Transverse colon (tissue), 4 donors: ENCODE measurements at places on chromosomes 3 and 15. TPM values are rescaled to one million over a fixed set of nuclear protein-coding genes. Genes with fewer than 3 reads are reported as not detected.

GRCh38 chr3:194809382-194809781 lies 123.7 kb downstream of the FAM43A start:
- no peak for DNase-seq

GRCh38 chr3:68378631-68379030 lies 553.7 kb downstream of the TAFA4 start:
- no peak for DNase-seq

Gene FILIP1L
- 35.4 TPM for total RNA-seq

GRCh38 chr3:120853416-120853815 lies 54.6 kb upstream of the STXBP5L start:
- no peak for DNase-seq

Gene KLHL40
- not detected for total RNA-seq
